ENCODE measurements at places on chromosomes 12 and 14.
A peak's percentile ranks its signal among the peaks of the same experiment; 100 is the strongest.

DNA sequence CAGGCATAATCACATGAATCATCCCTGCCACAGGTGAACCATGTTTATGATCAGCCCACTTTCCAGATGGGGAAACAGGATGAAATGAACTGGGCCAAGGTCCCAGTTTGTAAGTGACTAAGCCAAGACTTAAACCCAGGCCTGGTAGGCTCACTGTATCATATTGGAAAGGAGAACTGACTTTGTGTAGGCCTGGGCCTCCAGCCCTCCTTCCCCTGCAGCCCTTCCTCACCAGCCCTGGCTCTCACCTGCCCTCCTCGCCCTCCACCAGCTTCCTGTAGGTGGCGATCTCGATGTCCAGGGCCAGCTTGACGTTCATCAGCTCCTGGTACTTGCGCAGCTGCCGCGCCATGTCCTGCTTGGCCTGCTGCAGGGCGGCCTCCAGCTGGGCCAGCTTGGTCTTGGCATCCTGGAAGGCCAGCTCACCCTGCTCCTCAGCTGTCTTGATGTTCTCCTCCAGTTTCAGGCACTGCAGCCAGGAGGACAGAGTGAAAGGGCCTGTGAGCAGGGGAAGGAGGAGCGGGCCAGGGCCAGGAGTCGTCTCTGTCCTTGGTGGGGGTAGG, 19.8 kb downstream of the KRT80 start:
- no peak for DNase-seq

- DNase-seq = no peak
Observed at GRCh38 chr14:101080922-101081593, 177.5 kb upstream of the RTL1 start.

GRCh38 chr14:66735853-66736252, 227.9 kb downstream of the GPHN start:
- no peak for DNase-seq

- DNase-seq = no peak
Observed at GRCh38 chr12:113854385-113855142, 111.6 kb downstream of the RBM19 start.

- DNase-seq = no peak
Observed at GRCh38 chr14:41167040-41167439, 439.6 kb upstream of the LRFN5 start.

DNA sequence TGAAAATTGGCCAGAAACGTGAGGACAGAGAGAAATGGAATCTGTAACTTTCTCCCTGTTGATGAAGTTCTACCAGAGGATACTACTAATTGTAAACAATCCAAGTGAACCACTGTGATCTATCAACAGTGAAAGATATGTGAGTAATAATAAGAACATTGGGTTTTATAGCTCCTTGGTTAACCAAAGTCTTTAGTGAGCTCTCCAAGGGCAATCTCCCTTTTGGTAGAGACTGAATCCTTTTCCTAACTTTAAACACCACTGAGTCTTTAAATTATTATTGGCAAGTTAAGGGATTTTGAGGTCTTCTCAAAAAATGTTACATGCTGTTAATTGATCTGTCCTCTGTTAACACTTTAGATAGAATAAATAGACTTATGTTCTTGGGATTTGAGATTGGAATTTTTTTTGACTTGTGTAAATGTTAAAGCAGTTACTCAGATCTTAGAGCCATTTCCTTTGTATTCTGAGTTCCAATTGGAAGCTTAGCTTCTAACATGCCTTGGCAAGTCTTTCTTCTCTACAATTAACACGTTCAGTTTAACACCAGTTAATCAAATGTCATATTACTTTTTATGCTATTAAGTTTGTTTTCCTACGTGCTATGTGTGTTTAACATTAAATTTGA, 338.2 kb upstream of the DDHD1 start:
- no peak for DNase-seq

DNA sequence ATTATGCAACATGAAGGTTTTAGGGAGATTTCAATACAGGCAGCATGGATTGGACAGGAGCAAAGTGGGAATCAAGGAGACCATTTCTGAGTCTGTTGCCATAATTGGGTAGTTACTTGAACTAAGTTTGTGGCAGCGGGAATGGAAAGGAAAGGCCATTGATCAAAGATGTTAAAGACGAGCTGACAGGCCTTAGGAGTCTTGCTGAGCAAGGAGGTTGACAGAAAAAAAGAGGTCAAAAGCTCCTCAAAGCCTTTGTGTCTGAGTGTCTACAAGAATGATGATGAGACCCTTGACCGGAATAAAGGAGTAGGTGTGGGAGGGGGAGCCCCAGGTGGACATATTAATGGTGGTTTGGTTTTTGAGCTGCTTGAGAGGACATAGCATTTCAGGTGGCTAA, 9.4 kb downstream of the PLEKHA5 start:
- DNase-seq = no peak

DNA sequence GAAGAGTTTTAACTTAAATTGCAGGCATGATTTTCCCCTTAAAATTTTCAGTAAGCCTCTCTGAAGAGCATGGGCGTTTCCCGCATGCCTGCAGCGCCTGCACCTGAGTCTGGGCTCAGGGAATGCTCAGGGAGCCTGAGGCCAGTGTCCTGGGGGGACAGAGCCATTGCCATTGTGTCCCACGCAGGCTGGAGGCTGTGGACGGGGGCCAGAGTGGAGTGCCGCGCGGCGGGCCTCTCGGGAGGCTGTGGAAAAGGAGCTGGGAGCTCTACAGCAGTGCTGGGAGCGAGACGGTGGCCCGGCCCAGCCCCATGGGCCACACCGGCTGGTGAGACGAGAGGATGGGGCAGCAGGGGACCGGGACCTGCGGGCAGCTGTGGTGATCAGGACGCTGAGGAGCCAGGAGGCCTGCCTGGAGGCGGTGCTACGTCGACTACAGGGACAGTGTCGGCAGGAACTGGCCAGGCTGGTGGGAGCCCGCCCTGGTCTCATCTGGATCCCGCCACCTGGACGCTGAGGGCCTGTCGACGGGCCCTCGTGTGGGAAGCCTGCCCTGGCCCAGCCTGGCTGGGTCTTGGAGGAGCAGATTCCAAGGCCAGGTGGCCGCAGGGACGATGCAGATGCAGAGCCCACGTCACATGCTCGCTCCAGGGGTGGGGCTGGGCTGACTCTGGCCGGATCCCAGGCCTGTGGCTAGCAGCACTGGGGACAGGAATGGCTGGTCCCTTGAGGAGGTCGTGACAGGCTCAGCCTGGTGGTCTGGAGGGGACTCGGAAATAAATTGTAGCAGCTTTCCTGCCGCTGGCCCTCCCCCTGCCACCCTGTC, 7.6 kb downstream of the TEDC1 start:
- DNase-seq = peak; percentile 76

DNA sequence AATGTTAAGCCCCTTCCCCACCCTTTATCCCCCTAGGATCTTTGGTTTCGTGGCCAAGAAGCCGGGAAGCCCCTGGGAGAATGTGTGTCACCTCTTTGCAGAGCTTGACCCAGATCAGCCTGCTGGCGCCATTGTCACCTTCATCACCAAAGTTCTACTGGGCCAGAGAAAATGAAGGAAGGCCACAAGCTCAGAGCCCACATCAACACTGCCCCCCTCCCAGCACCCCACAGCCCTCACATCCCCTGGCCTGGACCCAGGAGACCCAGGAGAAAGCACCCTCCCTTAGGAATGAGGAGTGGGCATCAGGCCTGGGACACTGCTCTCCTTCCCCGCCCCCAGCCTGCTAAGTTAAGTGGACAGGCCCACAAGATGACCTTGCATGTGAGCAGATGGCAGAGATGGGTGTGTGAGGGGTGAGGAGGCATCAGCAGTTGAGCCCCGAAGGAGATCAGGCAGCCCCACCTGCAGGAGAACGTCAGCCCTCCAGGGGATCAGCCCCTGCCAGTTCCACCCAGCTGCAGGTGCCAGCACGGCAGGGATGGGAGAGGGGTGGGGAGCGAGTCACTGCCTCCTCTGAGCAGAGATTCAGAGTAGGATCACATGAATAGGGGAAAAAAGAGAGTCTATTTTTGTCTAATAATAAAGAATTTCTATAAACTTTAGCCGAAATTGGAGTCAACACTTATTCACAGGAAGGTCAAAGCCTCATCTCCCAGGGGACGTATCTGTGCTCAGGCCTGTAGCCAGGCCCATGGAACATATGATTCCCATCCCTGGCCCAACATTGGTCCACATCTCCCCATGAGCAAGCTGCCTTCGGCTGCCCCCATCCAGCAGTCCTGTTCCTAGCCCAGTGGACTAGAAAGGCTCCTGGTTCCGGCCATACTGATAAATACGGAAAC, 14.1 kb downstream of the TNS2 start:
- DNase-seq = no peak
